ENCODE measurements at places on chromosomes 16 and 17.

DNA sequence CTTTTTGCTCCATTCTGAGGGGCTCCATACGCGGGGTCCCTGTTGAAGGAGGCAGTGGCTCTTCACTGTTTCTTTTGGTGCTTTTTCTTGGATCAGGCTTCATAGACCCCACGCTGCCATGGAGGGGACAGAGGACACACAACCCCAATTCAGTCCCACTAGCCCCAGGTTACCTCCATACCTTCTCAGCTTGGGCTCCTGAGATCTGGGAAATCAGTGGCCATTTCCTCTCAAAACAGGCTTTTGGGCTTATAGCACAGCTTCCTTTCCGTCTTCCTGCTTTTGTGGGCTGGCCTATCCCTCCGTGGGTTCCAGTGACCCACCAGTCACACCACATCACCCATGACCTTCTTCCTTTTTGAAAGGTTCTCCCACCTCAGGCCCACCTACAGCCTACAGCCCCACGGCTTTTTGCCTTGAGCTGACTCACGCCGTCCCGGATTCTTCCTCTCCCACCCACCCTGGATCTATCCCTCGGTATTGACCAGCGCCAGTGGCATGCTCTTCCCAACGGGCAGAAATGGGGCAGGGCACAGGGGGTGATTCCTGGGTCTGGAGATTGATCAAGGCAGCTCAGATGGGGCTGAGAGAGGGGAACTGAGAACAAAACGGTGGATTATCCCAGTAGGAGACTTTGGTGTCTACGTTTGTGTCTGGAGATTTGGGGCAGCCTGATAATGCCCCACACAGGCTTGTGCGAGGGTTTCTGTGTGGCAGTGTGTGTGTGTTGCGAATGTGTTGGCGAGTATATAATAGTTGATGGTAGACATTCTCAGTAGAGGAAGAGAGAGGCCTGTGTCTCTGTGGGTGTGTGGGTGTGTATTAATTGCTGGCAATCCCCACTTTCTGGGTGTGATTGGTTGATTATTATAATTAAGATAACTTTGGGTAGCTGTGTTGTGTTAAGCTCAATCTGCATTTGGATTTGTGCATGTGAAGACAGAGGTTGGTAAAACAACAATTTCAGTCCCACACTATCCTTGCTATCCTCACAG is 3.8 kb downstream of the TBX21 start:
- no peak for DNase-seq

GRCh38 chr17:37779554-37779953 is 34.7 kb upstream of the HNF1B start:
- no peak for DNase-seq

- DNase-seq = no peak
These were observed 15.3 kb downstream of the RNF43 start for GRCh38 chr17:58402047-58402446.

DNA sequence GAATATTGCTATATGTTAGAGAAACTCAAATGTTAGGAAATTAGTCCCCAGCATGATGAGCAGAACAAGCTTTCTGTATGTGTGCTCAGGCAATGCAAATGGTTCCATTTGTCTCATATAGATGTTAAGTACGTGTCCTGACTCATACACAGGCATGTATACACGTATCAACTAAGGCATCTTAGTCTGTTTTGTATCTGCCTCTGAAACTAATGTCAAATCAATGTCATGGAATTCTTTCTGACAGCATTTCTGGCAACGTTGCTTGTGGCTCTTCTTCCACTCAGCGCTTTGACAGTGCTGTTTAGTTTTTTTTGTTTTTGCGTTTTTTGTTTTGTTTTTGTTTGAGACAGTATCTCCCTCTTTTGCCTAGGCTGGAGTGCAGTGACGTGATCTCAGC is 111.9 kb downstream of the CNTNAP4 start:
- no peak for DNase-seq

- DNase-seq = no peak
These were observed 448.1 kb upstream of the DYNLRB2 start for GRCh38 chr16:80092681-80093080.

GRCh38 chr16:114327-114726 is 24.1 kb downstream of the NPRL3 start:
- DNase-seq = no peak

GRCh38 chr17:9776911-9777310 is 14.5 kb downstream of the DHRS7C start:
- no peak for DNase-seq

GRCh38 chr17:82832881-82833475 is 6.8 kb downstream of the ZNF750 start:
- DNase-seq = no peak

DNA sequence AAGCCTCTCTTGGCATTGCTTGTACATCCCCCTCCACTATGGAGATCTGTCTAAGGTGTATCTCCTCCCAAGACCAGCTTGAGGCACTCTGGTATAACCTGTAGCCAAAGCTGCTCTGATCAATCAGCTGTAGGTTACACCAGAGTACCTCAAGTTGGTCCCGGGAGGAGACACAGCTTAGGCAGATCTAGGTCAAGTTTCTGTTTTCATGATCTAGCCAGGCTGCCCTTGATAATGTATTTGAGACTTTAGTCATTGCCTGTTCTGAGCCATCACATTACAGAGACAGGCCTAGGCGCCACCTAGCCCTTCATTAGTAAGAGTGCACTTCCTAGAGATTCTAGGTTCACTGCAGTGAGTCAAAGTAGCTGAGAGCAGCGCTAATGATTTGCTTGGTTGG is 31.4 kb downstream of the ASGR1 start:
- DNase-seq = no peak

- DNase-seq = no peak
These were observed 1114.0 kb upstream of the EEF2KMT start for GRCh38 chr16:6211644-6212043.

DNA sequence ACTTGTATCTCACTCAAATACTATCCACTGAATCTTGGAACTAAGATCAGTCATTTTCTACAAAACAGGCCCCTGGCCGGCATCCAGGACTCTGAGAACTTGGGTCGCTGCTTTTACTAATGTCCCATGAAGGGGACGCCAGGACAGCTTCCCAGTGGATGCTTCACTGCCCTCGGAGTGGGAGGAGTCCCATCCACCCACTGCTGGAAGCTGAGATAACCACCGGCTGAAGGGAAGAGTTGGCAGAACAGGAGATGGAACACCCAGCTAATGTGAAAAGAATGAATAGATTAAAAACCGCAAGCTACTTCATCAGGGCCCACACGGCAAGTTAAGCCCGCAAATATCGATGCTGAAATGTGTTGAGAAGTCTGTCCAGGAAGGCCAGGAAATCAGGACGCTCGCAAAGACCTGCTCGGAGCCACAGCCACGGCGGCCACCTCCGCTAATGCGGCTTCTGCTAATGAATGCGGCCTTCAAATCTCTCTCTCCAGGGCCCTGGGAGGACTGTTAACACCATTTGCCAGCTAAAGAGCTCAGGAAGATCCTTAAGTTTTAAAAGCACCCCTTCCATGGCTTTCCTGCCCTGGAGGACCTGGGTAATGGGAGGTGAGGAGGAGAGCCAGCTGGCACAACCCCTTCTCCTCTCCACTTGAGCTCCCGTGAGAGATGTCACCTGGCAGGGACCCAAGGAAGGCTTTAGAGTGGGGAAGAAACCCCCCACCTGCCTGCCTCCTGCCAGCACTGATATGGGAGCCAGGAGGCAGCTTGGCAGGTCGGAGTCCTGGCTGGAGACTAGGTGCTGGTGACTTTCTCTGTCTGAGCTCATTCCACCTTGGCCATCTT is 226.6 kb upstream of the RPL38 start:
- DNase-seq = no peak

GRCh38 chr17:3554440-3554839 is 3.2 kb downstream of the TRPV3 start:
- no peak for DNase-seq

DNA sequence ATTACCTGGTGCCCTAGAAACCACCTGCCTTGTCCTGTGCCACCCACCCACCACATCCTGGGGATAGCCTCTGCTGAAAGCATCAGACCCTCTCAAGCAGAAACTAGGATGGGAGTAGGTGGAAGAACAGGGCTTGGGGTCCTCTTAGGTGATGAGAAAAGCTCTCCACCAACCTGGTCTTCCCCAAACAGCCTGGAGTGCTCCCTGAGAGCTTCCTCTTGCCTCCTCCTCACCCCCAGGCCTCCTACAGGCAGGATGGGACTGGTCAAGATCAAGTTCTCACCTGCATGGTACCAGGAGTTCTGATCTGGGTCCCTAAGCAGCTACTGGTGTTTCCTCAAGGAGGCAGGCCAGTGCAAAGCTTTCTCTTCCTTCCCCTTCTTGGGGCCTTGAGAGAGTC is 15.4 kb downstream of the WNT9B start:
- DNase-seq = no peak

DNA sequence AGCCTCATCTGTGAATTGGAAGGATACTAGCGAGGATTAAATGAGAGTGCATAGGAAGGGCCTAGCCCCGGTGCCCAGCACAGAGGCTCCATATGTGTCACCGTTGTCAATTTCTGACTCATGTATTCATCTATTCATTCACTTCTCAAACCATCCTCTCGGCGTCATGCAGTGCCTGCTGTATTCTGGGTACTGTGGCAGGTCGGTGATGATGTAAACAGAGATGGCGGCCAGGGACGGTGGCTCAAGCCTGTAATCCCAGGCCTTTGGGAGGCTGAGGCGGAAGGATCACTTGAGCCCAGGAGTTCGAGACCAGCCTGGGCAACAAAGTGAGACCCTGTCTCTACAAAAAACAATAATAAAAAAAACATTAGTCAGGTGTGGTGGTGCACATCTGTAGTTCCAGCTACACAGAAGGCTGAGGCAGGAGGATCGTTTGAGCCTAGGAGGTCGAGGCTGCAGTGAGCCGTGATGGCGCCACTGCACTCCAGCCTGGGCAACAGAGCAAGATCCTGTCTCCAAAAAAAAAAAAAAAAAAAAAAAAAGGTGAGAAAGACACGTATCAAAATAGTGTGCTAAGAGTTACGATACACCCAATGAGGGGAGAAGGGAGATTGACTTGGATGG is 4.3 kb upstream of the PPP1R1B start:
- DNase-seq = no peak

GRCh38 chr17:39700148-39700987 is 504 bp downstream of the ERBB2 start:
- no peak for DNase-seq

GRCh38 chr17:43920500-43921095 is 13.3 kb upstream of the MPP2 start:
- DNase-seq = no peak

GRCh38 chr16:8310816-8311215 is 279.5 kb downstream of the TMEM114 start:
- no peak for DNase-seq

DNA sequence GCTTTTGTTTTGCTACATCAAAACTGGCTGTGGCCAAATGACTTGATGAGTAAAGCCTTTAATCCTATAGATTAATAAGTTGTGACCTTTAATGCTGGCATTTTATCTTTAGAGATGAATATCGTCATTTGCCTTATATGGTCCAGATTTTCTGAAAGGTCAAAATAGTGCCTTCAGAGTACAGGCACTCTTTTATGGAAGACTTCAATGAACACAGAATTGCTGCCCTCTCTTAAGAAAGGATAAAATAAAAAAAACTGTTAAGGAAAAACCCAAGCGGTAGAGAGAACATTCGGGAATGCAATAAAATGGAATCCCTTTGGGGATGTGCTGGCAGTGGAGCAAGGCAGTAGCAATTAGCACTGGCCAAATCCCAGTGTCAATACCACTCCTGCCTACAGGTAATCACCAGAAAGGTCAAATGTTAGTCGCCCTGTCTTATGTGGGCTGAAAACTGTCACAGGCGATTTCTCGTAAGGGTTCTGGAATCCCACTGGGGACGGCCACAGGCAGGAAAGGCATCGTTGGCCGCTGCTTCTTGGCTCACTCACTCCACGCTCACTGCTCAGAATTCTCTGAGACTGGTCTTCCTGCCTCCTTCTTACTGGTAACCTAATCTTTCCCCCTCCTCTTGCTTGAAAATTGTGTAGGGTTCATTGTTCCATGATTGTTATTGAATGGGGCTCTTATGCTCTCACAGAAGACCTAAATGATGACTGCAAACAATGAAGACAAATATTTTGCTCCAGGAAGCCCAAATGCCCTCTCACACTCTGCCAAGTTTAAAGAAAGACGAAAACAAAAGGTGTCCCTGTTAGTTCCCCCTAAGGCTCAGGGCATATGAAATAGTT is 45.4 kb upstream of the HSBP1 start:
- DNase-seq = no peak

GRCh38 chr16:79320956-79321355 is 279.6 kb downstream of the MAF start:
- DNase-seq = no peak

GRCh38 chr16:17027488-17028129 is 443.2 kb downstream of the XYLT1 start:
- DNase-seq = no peak

GRCh38 chr17:48539177-48539576 is 5.7 kb downstream of the HOXB2 start:
- DNase-seq = no peak

DNA sequence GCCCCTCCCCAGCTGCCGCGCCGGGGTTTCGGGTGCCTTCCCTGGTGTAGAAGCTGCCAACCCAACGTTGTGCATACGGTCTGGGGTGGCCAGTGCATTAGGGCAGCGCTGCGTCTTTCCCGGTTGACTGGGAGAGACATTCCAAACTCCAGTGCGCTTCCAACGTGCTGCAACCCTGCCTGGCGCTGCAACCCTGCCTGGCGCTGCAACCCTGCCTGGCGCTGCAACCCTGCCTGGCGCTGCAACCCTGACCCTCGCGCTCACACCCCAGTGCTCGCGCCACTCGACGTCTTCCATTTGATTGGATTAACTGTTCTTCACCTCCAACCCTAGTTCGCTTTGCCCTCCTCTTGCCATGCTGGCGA is 488 bp upstream of the HAP1 start:
- no peak for DNase-seq

GRCh38 chr17:74028354-74029116 is 174.9 kb upstream of the RPL38 start:
- DNase-seq = no peak

DNA sequence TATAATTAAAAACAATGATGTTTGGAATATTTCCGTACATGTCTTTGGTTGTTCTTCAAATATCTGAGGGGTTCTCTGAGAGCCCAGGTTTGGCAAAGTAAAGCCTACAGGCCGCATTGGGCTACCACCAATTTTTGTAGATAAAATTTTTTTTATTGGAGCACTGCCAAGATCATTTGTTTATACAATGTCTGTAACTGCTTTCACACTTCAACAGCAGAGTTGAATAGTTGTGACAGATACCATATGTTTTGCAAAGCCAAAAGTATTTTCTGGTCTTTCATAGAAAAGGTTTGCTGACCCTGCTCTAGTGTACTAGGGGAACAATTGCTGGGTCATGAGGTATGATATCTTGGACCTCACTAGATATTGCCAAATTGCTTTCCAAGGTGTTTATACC is 10.5 kb downstream of the PPM1D start:
- DNase-seq = no peak

DNA sequence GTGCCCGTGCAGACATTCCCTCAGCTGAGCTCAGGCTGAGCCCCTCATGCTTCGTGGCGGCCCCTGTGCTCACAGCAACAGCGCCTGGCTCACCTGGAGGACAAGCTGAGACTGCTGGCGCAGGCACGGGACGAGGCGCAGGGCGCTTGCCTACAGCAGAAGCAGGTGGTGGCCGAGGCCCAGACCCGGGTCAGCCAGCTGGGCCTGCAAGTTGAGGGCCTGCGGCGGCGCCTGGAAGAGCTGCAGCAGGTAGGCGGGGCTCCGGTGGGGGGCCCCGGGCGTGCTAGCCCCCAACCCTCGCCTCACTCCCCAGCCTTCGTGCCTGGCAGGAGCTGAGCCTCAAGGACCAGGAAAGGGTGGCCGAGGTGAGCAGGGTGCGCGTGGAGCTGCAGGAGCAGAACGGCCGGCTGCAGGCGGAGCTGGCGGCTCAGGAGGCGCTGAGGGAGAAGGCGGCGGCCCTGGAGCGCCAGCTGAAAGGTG is 1.4 kb upstream of the RAC3 start:
- DNase-seq = no peak

- DNase-seq = no peak
These were observed 59.4 kb downstream of the CLEC19A start for GRCh38 chr16:19344980-19345379.

Measured in stimulated activated naive CD4-positive, alpha-beta T cell (primary cell).